ENCODE measurements at places on chromosomes 2 and 18. TPM values are rescaled to one million over a fixed set of nuclear protein-coding genes. Genes with fewer than 3 reads are reported as not detected.

DNA sequence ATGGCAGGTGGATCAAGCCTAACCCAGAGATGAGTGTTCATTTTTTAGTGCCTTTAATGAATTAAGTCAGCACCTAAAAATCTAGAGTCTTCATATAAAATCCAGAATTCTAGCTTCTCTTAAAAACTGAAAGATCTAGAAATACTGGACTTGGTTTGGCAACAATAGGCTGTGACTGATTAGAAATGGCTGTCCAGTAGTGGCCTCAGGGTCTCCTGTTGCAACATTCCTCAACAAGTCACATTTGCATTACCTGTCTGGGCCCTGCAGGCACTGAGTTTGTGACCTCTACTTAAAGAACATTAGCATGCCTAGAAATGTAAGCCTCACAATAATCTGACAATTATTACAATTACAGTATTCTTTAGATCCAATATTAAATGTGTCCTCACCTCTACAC lies 33.1 kb downstream of the MBD2 start:
- no peak for DNase-seq
- H3K27me3 ChIP-seq: no peaks in the 10 kb centered on the region
- H3K4me1 ChIP-seq: no peaks in the 10 kb centered on the region
- no peak overlapping the region for H3K27ac ChIP-seq

DNA sequence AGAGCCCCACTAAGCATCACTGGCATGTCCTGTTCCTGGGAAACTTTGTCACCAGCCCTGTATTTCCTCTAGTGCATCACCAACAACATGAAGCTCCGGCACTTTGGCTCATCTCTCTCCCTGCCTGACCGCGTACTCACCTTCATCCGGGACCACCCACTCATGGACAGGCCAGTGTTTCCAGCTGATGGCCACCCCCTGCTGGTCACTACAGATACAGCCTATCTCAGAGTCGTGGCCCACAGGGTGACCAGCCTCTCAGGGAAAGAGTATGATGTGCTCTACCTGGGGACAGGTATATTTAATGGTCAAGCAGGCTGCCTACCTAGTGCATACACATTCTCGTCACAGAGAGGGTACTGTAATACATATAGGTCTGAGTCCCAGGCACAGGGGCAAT lies 21.0 kb downstream of the SEMA4F start:
- no peak overlapping the region for H3K4me3 ChIP-seq
- H3K4me1 ChIP-seq: peaks cover 3% of the 10 kb centered on the region
- H3K36me3 ChIP-seq: peaks cover 10% of the 10 kb centered on the region
- no peak overlapping the region for H3K27ac ChIP-seq

DNA sequence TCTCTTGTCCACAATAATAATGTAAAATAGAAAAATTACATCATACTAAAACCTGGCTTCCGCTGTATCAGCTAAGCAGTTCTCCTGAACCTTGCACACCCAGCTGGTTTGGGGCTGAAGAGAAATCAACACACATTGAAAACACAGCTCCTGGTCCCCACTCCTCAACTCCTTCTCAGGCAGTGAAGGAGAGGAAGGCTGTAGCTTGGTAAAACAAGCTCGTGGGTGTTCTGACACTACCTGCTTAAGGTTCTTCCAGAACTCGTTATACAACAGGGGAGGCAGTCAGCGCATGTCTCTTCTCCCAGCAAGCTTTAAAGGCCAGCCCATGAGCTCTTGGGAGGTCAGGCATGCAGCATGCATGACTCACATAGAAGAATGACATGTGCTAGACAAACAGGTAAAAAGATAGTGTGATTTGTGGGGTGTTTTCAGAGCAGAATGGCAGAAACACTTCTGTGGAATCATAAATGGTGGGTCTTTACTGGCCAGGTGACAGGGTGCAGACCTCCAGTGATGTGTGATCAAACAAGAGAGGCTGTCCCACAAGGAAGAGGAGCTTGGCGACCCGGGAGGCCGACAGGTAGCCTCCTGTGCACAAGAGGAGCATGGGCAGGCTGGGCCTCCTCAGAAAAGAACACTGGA lies 69.1 kb downstream of the UXS1 start:
- no peaks in the 10 kb centered on the region for H3K36me3 ChIP-seq
- DNase-seq: no peak
- peaks cover 7% of the 10 kb centered on the region for H3K4me1 ChIP-seq
- H3K27me3 ChIP-seq: no peaks in the 10 kb centered on the region
- H3K27ac ChIP-seq: no peak overlapping the region
- H3K4me3 ChIP-seq: no peak overlapping the region

DNA sequence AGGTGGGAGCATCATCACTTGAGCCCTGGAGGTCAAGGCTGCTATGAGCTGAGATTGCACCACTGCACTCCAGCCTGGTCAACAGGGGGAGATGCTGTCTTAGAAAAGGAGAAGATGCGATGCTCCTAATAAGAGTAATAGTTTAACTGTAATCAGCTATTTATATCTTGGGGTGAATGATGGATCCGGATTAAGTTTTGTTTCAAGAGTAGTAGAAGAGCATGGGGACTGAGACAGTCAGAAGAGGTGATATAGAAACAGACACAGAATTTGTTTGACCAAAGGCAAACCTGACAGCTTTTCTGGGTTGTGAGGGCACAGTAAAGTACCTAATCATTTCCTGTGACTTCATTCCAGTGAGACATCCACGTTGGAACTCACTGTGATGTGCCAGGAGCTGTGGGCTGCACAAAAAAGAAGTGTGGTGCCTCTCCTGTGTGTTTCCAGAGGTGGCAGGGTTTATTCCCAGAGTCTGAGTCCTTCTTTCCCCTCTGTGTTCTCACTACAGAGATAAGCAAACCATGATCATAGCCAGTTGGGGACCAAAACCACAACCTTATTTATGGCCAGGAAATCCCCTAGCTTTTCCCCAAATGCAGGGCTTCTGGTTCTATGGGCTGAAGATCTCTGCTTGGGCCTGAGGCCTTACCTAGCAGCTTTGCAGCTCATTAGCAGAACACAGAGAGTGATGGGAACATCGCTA lies 113.7 kb downstream of the XRCC5 start:
- no peaks in the 10 kb centered on the region for H3K36me3 ChIP-seq
- no peak for DNase-seq
- H3K4me1 ChIP-seq: peaks cover 24% of the 10 kb centered on the region
- peak overlapping the region; percentile 12 for H3K27ac ChIP-seq

DNA sequence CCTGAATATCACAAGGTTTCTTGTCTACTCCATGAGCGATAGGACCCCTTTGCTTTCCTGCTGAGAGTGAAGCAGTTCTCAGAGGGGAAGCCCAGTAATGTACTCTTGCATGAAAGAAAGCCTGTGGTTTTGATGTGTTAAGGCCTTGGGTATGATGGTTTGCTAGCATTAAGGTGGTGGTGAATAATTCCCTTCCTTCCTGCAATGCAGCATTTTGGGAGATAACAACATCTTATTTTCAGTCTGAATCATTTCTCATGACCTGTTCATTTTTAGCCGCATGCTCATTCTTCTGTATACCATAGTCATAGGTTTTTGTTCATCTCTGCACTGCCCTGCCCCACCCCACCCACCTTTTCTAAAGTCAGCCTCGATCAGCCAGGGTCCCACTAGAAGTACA lies 66.2 kb downstream of the HNMT start:
- H3K36me3 ChIP-seq: no peaks in the 10 kb centered on the region
- peak; percentile 8 for DNase-seq
- no peak overlapping the region for H3K4me3 ChIP-seq
- H3K4me1 ChIP-seq: peaks cover 24% of the 10 kb centered on the region
- peak overlapping the region; percentile 73 for H3K27ac ChIP-seq

DNA sequence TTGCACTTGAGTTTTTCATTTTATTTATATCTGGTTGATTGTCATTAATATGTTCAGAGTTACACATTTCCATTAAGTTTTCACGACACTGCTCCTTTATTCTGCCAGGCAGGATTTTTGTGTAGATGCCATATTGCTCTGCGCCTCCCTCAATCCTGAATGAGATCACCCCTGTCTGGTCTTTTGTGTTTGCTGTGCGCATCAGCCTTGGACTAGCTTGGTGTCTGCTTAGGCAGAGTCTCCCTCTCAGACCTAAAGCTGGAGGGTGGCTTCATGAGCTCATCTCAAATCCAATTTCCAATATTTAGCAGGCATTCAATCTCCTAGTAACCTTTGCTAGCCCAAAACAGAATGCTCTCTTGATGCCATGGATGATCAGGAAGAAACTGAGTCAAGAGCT lies 137.4 kb downstream of the SMAD7 start:
- peaks cover 16% of the 10 kb centered on the region for H3K4me1 ChIP-seq
- H3K4me3 ChIP-seq: no peak overlapping the region
- no peaks in the 10 kb centered on the region for H3K27me3 ChIP-seq
- no peak overlapping the region for H3K27ac ChIP-seq
- H3K36me3 ChIP-seq: peaks cover 21% of the 10 kb centered on the region
- no peak for DNase-seq

GRCh38 chr2:8433390-8433789 lies 248.5 kb upstream of the ID2 start:
- H3K4me3 ChIP-seq: no peak overlapping the region
- H3K27ac ChIP-seq: no peak overlapping the region
- no peak for DNase-seq
- no peaks in the 10 kb centered on the region for H3K36me3 ChIP-seq
- H3K4me1 ChIP-seq: no peaks in the 10 kb centered on the region
- H3K27me3 ChIP-seq: no peaks in the 10 kb centered on the region

- no peak overlapping the region for H3K4me3 ChIP-seq
- DNase-seq: no peak
- no peaks in the 10 kb centered on the region for H3K36me3 ChIP-seq
- peaks cover 25% of the 10 kb centered on the region for H3K27me3 ChIP-seq
Observed at GRCh38 chr2:6948677-6949351, 31.6 kb downstream of the RNF144A start.

DNA sequence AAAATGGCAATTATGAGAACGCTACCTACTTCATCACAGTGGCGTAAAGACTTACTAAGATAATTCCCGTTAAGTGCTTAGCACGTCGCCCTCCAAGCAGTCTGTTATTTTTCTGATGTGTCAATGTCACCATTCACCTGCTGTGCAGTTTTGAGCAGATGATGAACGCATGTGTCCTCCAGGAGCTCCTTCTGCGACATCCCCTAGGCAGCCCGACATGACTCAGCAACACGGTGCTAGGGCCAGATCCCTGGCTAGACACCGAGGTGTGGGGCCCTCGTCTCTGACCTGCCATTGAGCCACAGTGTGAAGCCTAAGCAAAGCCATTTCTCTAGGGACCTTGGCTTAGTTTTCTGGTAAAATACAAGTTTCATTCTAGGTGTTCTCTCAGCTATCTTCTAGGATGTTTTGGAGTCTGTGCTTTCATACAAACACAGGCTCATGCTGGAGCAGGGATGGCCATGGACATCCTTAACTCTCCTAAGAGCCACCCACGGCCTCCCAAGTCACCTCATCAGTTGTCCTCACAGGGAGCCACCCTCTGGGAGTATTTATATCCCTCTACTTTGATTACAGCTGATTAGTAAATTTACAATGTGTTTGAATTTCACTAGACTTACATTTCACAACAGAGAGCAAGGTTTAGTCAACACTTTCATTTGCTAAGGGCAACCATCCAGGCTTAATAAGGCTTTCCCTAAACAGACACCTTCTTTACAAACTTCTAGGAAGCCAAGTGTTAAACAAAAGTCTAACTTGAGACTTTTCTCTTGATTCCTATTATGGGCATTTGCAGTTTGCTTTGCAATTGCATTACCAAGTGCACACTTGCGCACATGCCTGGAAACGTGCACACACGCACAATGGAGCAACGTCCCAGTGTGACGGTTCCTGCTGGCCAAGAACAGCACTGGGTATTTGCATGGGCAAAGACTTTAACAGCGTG lies 376.8 kb upstream of the ID2 start:
- H3K27me3 ChIP-seq: no peaks in the 10 kb centered on the region
- H3K4me1 ChIP-seq: no peaks in the 10 kb centered on the region
- no peak overlapping the region for H3K4me3 ChIP-seq

- H3K27ac ChIP-seq: peak overlapping the region; percentile 43
- H3K4me3 ChIP-seq: no peak overlapping the region
- H3K4me1 ChIP-seq: peaks cover 18% of the 10 kb centered on the region
- H3K27me3 ChIP-seq: no peaks in the 10 kb centered on the region
- DNase-seq: peak; percentile 89
Observed at GRCh38 chr18:12032786-12033642, 51.7 kb downstream of the IMPA2 start.

DNA sequence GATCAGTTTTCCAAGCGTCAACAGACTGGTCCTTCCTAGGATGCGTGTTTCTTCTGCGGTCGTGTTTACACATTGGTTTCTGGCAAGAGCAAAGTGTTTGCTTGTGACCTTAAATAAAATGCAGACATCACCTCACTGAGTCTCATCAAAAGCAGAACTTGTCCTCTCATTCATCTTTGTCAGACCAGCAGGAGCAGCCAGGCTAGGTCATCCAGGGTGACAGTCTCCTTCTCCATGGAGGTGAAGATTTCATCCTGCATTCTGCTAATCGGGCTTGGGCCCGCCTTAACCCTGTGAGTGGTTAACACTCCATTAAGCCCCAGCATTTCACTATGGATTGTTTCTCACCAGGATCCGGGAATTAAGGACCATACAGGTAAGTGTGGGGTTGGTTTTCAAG lies 64.2 kb upstream of the PID1 start:
- H3K36me3 ChIP-seq: no peaks in the 10 kb centered on the region
- no peaks in the 10 kb centered on the region for H3K27me3 ChIP-seq
- no peak for DNase-seq
- peaks cover 3% of the 10 kb centered on the region for H3K4me1 ChIP-seq
- H3K27ac ChIP-seq: no peak overlapping the region
- H3K4me3 ChIP-seq: no peak overlapping the region

DNA sequence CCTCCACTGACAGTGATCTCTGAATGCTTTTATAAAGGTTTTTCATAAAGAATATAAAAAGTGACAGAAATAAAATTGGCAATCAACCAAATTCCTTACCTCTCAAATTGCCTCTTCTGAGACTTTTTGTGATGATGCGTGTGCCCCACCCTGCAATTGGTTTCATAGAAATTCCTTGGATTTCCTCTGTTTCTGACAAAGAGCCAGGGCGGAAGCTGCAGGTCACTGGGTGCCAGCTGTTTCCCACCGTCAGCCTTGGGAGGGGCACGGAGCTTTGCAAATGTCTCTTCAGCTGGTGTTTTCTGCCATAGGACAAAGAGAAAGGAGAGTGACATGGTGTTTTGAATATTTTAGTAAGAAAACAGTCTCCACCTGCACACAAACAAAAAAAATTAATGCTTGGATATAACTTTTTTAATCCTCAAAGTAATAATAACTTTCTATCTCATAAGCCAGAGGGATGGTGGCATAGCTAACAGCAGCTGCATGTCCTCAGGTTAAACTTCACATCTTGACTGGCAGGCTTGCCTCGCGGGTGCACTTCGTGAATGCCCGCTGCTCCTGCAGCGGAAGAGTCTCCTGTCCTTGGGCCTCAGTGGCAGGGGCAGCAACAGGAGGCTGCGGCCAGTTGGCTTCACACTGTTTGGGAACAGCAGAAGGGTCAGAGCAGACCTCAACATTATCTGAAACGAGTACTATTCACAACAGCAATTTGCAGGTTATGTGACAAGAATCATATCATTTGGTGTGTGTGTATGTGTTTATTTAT lies 24.7 kb downstream of the AGAP1 start:
- no peaks in the 10 kb centered on the region for H3K27me3 ChIP-seq
- DNase-seq: peak; percentile 65
- no peak overlapping the region for H3K27ac ChIP-seq
- H3K4me1 ChIP-seq: peaks cover 5% of the 10 kb centered on the region
- no peaks in the 10 kb centered on the region for H3K36me3 ChIP-seq
- H3K4me3 ChIP-seq: no peak overlapping the region

GRCh38 chr2:118817469-118817868 lies 30.0 kb downstream of the EN1 start:
- H3K4me1 ChIP-seq: no peaks in the 10 kb centered on the region
- no peak overlapping the region for H3K4me3 ChIP-seq
- H3K27ac ChIP-seq: no peak overlapping the region
- peaks cover 3% of the 10 kb centered on the region for H3K27me3 ChIP-seq
- no peaks in the 10 kb centered on the region for H3K36me3 ChIP-seq
- no peak for DNase-seq

DNAJC5G gene
- total RNA-seq: not detected

FSHR gene
- total RNA-seq: 0.29 TPM

ALPI gene
- not detected for total RNA-seq

SERPINB12 gene
- total RNA-seq: not detected

DSG4 gene
- total RNA-seq: not detected

DCC gene
- not detected for total RNA-seq

GCG gene
- not detected for total RNA-seq
